ENCODE measurements at places on chromosomes 6 and 20. TPM values are rescaled to one million over a fixed set of nuclear protein-coding genes. Genes with fewer than 3 reads are reported as not detected.
A peak's percentile ranks its signal among the peaks of the same experiment; 100 is the strongest.

The ZC2HC1B gene
- total RNA-seq = not detected

The TXLNB gene
- 1.4 TPM for total RNA-seq

The ID1 gene
- total RNA-seq = not detected

The VSX1 gene
- total RNA-seq = not detected

The PBOV1 gene
- not detected for total RNA-seq

DNA sequence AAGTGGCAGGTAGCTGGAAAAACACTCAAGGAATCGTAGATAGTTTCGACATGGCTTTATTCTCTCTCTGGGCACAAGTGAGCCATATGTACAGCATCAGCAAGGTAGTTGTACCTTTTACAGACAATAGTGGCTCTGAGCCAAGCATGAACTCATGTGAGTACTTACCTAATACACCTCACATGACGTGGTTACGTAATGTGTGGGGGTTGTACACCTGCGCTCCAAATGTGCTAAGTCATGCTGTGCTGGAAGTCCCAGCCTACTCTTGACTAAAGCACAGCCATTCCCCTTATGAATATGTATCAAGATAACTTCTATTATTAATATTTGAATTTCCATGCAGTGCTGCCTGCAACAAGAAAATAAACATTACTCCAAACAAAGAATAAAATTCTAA lies 78.8 kb upstream of the HMGN3 start:
- no peak for DNase-seq

DNA sequence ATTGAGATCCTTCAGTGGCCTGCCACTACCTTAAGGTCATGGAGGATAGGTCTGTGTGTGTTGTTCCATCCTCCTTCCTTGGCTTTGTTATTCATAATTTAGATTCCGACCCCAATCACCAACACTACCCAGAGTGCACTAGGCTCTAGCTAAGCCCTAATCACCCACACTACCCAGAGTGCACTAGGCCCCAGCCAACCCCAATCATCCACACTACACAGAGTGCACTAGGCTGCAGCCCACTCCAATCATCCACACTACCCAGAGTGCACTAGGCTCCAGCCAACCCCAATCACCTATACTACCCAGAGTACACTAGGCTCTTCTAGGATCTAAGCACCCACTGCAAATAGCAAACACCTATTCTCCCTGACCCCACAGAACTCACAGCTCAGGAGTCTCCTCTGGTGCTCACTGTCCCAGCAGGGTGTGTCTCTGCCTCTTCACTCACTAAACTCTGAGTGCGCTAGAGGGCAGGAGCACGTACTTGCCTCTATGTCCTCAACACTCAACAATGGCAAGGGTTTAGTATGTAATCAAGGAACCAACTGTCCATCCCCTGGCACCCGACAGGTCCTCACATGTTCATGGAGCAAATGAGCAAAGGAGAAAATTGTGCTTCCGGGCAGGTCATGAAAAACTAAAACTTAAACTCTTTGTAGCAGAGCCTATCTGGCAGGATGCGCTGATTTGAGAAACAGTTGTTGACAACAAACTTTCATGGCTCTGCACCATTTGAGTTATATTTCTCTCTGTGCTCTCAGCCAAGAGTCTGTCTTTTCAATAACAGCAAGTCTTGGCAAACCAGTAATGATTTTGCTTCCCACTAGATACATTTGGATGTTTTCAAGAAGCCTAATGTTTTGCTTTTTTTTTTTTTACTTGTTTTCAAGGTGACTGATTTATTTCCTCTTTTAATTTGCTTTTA lies 54.3 kb downstream of the SLC22A23 start:
- no peak for DNase-seq

GRCh38 chr20:1465470-1466210 lies 1.0 kb downstream of the NSFL1C start:
- DNase-seq = no peak

- no peak for DNase-seq
Measured at GRCh38 chr6:165937564-165938358, 229.9 kb downstream of the TBXT start.

DNA sequence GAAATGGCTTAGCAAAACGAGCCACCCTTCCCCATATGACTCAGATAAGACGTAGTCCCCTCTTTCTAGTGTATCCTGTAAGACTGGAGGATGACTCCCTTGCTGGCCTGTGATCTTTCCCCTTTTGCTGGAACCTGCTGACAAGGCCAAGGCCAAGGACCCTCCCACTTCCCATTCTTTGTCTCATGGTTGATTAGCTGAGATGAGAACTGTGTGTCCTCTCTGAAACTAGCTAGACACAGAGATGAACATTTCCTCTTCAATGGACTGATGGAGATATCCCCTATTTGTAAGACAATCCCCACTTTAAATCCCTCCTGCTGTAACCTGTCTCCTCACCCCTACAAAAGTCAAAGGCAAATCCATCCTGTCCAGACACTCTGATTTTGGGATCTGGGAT lies 33.4 kb upstream of the SCRT2 start:
- DNase-seq = no peak

DNA sequence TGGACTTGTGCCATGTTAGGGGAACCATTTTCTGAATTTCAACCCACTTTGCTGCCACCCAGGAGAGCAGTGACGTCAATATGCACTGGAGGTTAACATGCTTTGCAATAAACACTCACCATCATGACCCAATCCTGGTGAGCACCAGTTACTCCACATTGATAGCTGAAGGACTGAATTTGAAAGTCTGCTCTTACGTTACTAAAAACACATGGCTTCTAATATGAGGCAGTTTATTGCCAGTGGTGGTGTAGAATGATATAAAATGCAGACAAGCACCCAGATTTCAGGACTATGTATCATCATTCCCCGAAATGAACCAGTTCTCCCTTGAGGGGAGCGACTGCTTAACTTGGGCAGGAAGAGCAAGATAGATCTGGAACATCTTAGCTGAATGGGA lies 23.8 kb downstream of the RFPL4B start:
- no peak for DNase-seq

GRCh38 chr6:34810936-34811632 lies 19.2 kb downstream of the BLTP3A start:
- no peak for DNase-seq

DNA sequence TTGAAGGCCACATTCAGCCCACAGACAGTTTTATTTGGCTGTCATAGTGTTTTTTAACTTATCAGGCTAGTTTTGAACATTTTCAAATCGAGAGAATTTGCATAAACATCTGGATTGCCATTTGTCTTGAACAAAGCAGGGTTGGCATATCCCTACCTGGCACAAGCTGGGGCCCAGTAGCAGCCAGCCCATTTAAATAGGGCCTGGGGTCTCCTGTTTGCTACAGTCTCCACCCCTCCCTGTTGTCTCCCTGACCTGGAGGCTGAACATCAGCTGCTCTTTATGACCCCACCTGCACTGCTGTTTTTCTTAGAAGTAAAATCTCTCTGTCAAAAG lies 10.5 kb downstream of the BCAS4 start:
- no peak for DNase-seq

GRCh38 chr20:25014816-25015215 lies 22.3 kb upstream of the APMAP start:
- no peak for DNase-seq

DNA sequence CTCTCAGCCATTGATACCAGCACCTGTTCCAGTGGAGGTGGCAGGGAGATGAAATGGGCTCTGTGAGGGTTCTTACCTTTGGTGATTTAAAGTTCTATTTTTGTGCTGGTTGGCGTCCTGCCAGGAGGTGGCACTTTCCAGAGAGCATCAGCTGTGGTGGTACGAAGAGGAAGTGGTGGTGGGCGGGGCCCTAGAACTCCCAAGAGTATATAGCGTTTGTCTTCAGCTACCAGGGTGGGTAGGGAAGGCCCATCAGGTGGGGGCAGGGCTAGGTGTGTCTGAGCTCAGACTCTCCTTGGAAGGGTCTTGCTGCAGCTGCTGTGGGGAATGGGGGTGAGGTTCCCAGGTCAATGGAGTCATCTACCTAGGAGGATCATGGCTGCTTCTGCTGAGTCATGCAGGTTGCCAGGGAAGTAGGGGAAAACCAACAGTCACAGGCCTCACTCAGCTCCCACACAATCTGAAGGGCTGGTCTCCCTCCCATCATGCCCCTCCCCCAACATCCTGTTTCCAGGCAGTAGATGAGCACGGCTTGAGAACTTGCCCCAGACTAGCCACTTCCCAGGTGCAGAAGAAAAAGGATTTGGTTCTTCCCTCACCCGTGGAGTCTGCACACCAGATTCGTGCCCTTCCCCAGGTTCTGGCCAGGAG lies 46.6 kb downstream of the MOXD1 start:
- DNase-seq = peak; percentile 29

DNA sequence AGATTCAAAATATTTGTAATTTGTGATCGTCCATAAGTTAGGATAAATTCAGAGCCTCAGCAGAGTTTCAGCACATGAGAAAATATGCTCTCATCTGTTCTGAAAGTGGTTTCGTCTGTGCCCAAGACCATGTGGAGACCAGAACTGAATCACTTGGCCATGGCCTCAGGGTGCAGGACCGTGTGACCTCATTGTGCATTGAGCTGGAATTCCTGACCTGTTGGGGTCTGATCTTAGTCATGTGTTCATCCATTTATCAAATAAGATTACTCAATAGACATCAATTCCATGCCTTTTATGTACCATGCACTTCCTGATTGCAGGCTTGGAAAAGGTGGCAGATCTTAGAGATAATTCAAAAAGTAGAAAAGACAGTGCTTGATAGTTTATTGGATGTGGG lies 680.5 kb downstream of the QKI start:
- DNase-seq = no peak

DNA sequence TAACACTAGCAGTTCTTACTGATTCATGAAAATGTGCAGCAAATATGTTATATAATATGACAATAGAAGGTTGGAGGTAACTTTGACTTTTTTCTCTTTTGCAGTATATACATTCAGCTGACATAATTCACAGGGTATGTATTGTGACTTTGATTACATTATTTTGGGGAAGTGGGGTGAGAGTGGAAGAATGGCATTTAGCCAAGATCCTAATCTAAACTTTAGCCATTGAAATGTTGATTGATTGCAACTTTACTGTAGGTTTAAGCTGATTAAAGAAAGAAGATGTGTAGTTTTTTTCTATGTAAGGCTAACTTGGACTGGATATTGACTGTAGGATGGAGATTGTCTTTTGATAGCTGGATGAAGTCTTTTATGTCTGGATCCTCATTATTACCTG lies 46.0 kb downstream of the MAPK14 start:
- no peak for DNase-seq

DNA sequence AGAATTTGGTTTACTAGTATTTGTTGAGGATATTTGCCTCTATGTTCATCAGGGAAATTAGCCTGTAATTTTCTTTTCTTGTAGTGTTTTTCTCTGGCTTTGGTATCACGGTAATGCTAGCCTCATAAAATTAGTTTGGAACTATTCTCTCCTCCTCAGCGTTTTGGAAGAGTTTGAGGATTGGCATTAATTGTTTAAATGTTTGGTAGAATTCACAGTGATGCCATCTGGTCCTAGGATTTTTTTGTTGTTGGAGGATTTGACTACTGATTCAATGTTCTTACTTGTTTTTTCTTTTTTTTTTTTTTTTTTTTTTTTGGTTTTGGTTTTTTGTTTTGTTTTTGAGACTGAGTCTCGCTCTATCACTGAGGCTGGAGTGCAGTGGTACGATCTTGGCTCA lies 156.2 kb upstream of the BTBD3 start:
- no peak for DNase-seq

DNA sequence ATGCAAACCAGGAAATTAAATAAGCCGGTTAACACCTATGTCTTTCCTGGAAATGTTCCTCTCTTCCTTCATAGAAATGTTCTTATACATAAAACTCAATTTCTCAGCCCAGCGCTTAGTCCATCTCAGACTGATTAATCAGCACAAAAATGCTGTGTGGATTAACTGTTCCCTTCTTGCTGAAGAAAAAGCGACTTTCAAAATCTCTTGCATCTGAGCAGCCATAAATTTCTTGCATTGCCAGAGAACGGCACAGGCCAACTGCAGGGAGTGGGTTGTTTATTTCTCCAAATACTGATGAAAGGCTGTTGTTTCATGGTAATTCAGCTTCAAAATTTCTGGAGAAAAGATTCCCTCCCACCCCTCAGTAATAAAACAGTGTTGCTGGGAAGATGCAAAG lies 517.6 kb downstream of the BTBD3 start:
- no peak for DNase-seq

GRCh38 chr20:50837532-50838321 lies 42.9 kb downstream of the BCAS4 start:
- no peak for DNase-seq

DNA sequence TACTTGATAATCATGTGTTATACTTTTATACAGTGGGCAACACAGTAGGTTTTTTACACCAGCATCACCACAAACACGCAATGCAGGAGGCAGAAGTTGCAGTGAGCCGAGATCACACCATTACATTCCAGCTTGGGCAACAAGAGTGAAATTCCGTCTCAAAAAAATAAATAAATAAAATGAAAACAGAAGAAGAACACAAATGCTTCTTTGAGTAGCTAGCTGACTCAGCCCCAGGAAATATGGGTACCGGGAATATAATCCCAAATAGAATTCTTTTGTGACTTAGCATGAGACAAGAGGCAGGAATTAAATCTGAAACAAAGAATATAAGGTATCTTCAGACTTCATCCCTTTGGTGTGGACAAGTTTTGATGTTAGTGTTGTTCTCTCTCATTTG lies 164.2 kb upstream of the ATXN1 start:
- DNase-seq = no peak

DNA sequence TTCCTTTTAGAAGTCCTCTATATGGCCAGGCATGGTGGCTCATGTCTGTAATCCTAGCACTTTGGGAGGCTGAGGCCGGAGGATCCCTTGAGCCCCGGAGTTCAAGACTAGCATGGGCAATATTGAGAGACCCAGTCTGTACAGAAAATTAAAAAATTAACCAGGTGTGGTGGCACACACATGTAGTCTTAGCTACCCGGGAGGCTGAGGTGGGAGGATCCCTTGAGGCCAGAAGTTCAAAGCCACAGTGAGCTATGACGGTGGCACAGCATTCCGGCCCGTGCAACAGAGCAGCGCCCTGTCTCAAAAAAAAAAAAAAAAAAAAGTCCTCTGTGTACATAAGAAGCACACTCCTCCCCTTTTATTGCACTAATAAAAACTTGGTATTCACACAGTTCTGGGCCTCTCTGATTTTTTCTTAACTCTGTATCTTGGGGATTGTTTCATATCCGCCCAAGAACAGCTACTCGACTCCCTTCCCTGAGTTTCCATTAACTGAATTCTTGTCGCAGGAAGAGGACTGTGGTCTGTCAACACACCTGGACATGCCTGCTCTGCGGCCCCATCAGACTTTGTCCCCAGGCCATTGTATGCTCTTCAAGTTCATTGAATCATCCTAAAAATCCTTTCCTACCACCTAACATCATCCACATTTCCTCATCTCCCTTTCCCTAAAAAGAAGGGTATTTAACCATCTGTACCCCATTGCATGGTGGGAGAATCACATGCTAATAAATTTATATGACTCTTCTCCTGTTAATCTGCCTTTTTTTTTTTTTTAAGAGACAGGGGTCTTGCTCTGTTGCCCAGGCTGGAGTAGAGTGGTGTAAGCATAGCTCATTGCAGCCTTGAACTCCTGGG lies 25.9 kb upstream of the PPP1R3G start:
- DNase-seq = no peak

GRCh38 chr20:60268491-60268890 lies 310.3 kb downstream of the CDH26 start:
- DNase-seq = no peak

GRCh38 chr20:6067763-6068318 lies 14.0 kb upstream of the LRRN4 start:
- DNase-seq = no peak

GRCh38 chr6:104941729-104942091 lies 15.2 kb upstream of the LIN28B start:
- no peak for DNase-seq

All from CD4-positive, alpha-beta memory T cell (primary cell).